ENCODE measurements at places on chromosomes 16 and 17.

DNA sequence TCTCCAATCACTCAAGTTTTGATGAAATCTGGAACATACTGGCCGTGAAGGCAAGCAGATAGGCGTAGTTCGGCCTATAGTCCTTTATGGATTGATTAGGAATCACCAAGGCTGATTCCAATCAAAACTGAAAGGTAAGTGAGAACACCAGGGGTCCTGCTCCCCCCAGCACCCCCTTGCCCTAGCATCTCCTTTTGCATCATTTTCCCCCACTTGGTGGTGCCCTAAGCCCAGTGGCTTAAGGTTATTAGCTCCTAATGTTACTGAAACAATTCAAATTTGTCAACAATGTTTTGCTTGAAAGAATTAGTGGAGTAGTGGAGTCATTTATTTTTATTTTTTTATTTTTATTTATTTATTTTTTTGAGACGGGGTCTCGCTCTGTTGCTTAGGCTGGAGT lies 4.9 kb downstream of the SLFN14 start:
- DNase-seq = no peak

DNA sequence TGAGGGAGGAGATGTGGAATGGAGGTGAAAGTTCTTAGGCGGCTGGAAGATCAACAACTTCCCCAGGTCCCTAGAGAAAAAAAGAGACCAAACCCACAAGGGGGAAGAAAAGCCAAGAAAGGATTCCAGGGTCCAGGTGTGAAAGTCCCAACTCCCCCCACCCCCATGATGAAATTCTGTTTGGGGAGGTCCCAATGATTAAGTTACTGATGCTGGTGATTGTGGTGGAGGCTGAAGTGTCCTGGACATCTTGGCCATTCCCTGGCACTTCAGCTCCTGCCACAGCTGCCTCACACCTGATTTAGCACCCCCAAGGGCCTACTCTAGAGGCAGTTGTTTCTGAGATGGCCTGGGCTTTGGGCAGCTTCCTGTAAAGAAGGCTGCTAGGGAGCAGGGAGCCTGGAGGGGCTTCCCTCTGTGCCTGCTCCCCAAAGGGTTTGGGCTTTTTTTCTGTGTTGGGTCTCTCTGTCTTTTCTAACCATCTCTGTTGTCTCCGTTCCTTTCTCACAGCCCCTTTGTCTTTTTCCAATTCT lies 13.1 kb downstream of the HOXB4 start:
- DNase-seq = no peak

GRCh38 chr16:76749780-76750375 lies 441.1 kb upstream of the MON1B start:
- DNase-seq = no peak

GRCh38 chr17:77948690-77949114 lies 9.8 kb upstream of the TNRC6C start:
- no peak for DNase-seq

GRCh38 chr16:68528233-68528632 lies 10.9 kb upstream of the ZFP90 start:
- DNase-seq = no peak

DNA sequence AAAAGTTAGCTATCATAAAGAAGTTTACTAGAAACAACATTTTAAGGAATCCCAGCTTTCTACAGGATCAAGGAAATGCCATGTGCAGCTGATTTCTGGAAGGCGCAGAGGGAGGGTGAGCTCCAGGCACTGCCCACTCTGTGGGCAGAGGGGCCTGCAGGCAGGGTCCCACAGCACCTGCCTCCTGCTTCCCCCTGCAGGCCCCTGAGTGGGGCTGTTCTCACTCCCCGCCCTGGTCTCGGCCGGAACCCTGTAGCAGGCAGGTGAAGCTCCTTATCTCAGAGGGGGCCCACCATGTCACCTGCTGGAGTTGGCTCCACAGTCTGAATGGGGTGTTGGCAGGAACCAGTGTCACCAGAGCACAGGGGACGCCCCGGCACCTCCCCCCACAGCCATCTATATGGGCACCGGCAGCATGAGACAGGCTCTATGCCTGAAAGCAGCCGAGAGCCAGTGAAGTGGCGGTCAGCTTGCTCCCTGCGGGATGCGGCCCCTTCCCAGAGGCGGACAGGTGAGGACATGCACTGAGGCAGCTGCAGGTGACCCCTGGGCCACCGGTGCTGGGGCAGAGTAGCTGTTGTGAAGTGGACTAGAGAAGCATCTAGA lies 47.6 kb upstream of the FASN start:
- DNase-seq = no peak

DNA sequence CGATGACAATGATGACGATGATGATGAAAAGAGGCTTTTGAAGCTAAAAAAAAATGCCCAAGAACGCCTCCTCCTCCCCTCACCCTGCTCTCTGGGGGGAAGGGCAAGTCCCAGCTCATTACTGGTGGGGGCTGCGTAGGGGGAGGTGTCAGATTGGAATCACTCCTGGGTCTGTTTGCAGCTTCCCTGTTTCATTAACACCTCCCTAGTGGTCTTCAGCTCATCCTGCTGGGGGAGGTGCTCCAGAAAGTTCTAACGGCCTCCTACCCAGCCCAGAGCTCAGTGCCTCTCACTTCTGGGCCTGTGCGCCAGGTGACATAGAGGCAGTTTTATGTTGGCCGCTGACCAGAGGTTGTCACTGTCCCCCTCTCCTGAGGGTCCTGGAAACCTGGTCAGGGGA lies 12.7 kb downstream of the MRM1 start:
- no peak for DNase-seq

DNA sequence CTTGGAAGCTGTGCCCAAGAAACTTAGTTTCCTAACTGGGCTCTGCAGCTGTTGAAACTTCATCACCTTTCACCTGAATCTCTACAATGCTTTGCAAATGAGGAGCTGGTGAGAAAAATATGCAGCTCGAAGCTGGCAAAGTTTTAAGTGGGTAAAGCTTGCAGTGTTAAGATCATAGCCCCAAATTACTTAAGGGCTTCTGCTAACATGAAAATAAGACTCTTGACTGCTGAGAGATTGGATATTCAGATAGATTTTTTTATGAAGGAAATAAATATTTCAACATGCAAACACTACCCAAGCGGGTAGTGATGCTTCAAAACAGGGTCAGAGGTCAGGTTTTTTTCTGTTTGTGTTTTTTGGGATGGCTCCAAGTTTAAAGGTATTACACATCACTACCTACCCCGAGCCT lies 278.7 kb downstream of the FTO start:
- no peak for DNase-seq

- DNase-seq = no peak
These were observed 76.2 kb upstream of the KSR1 start for GRCh38 chr17:27379888-27380533.
